ENCODE measurements at places on chromosomes 12 and 14.
A peak's percentile ranks its signal among the peaks of the same experiment; 100 is the strongest.

GRCh38 chr12:93358821-93359220, 18.9 kb upstream of the NUDT4 start:
- no peak for DNase-seq

- peak; percentile 34 for DNase-seq
These were observed 302.0 kb upstream of the SYT1 start for GRCh38 chr12:78562368-78563205.

DNA sequence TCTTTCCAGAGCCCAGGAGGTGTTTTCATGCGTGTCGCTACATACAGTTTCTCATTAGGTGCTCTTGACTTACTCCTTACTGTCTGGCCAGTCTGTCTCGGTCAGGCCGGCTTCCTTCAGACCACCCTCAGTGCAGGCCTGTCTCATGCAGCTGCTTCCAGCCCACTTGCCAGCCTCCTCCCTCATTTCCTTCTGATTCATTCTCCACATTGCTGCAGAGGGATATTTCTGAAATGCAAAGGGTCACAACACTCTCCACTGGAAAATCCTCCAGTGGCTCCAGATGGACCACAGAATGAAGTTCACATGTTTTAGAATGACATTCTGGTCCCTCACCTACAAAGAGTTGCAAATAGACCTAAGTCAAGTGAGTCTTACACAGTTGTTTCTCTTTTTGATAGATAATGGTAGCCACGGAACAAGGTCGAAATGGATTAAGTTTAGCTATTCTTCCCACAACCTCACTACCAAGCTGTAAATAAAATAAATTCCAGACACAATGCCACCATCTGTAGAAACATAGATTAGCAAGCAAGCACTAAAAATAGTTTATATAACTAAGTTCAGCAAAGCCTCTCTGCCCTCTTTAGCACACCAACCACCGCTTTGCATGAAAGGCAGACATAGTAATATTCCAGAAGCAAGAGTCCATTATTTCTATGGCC, 146.9 kb downstream of the ESR2 start:
- DNase-seq: no peak

DNA sequence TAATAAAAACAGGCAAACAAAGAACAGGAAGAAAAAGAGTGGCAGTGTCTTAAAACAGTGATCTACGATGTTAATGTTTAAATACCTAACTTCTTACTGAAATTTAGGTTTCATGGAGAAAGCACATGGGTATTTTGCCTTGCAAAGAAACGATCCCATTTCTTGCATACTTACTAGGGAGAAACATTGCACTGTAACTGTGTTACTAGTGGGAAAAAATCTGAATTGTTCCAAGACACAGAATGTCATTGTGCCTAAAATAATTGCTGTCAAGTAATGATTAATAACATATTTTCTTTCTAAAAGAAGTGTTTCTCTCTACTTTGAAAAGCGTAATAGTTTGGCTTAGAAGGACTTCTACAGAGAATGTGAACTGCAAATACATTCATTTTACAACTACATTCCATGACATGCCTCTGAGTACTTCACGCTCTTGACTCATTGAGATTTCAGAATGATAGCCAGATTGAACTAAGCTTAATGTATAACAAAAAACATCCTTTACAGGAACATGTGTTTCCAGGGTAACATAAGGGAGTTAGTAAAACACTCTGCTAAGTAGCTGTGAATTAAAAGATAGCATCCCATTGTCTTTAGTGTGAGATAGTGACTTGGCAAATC, 256.2 kb upstream of the CPNE8 start:
- DNase-seq: no peak

DNA sequence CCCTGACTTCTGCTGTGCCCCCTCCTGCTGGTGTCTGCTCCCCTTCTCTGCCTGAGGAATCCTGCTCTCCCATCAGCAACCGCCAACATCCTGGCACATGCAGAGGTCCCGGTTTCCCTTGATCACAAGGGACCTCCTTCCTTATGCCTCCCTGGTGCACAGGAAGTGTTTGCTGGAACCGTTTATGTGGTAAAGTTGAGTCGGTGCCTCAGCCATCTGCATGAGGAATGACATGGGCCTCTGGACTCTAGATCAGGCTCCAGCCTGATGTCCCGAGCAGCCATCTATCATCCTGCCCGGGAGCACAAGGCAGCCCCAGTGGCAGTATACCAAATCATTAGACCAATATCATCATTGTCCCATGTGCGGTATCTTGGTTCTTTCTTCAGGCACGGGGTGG, 90.4 kb downstream of the BORCS5 start:
- DNase-seq: no peak

DNA sequence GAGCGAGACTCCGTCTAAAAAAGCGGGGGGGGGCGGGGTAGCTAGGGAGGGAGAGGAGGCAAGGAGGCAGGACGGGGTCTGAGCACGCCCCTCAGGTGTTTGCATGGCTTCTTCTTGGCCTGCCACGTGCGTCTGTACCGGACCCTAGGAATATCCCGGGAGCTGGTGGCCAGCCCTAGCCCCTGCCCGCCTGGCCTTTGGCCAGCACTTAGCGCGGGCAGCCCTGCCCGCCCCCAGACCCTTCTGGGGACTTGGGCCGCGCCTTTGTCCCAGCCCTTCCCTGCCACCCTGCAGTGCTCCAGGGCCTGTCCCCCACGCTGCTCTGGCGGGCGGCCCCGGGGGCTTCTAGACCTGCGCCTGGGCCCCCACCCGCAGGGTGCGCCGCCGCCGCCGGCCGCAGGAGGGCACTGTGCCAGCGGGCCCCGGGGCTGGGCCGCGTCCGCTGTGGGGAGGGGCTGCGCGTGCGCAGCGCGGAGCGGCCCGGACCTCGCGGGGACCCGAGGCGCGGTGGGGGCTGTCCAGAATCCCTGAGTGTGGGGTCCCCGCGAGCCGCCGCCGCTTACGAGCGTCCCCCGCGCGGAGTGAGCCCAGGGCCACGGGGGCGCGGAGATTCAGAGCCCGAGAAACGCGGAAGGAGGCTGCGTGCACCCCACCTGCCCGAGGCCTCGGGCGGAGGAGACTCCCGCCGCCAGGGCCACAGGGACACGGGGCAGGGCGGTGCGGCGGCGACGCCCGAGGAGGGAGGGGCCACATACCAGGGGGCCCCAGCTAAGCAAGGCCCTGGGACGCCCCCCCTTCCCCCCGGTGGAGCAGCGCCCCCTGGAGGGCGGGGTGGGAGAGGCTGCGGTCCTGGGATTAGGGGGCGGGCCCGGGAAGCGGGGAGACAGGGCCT, 21.0 kb downstream of the SLC25A29 start:
- peak; percentile 16 for DNase-seq
